Cortex of kidney (tissue), 1 donor: ENCODE measurements at places on chromosomes 11 and 22.

- DNase-seq = no peak
Measured at GRCh38 chr22:29269230-29269604, 1.1 kb downstream of the EWSR1 start.

DNA sequence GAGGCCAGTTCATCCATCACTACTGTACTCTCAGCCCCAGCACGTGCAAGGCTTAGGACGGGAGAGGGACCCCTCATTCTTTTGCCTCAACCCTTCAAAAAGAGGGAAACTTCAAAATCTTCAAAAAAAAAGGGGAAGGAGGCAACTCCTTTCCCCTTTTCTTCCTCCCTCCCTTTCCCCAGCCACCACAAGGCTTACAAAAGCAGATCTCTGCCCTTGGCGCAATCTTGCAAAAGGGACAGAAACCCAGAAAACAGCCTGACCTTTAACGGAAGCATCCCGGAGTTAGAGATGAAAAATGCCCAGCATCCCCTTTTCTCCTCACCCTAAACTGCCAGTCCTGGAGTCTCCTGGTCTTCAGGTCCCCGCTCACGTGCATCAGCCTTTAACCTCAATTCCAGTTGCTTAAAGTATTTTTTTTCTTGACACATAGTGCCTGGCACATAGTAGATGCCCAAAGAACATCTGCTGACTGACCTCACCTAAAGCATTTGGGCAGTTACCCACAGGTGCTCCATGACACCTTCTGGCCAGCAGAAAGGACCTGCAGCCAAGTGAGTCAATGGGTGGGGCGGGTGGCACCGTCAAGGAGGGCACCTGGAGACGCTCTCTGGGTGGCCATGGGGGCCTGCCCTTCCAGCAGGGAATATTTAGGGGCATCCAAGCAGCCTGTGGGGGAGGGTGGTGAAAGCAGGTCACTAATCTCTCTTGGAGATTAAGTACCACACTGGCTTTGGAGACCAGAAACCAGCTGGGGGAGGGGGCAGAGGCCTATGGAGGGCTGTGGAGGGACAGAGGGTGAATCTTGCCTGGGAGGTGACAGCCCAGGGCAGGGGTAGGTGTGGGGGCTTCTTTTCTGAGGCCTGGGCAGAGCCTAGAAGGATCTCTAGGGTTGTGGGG is 16.3 kb downstream of the NECTIN1 start:
- no peak for DNase-seq

DNA sequence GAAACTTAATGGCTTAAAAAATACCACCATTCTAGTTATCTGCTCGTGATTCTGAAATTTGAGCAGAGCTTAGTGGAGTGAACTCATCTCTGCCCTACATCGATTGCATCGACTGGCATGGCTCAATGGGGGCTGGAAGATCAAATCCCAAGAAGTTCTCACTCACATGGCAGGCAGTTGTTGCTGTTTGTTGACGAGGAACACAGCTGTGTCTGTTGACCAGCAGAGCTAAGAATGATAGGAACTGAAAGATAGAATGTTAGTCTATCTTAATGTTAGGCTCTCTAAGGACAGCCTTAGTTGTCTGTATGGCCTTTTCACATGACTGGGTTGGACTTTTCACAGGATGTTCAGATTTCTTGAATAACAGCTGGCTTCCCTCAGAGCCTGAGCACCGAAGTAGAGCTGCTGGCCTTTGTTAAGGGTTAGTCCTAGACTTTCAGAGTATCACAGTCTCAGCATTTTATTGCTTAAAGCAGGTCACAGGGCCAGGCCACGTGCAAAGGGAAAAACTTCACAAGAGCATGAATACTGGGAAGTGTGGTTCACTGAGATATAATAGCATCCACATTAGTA is 31.6 kb upstream of the IZUMO1R start:
- DNase-seq = no peak

DNA sequence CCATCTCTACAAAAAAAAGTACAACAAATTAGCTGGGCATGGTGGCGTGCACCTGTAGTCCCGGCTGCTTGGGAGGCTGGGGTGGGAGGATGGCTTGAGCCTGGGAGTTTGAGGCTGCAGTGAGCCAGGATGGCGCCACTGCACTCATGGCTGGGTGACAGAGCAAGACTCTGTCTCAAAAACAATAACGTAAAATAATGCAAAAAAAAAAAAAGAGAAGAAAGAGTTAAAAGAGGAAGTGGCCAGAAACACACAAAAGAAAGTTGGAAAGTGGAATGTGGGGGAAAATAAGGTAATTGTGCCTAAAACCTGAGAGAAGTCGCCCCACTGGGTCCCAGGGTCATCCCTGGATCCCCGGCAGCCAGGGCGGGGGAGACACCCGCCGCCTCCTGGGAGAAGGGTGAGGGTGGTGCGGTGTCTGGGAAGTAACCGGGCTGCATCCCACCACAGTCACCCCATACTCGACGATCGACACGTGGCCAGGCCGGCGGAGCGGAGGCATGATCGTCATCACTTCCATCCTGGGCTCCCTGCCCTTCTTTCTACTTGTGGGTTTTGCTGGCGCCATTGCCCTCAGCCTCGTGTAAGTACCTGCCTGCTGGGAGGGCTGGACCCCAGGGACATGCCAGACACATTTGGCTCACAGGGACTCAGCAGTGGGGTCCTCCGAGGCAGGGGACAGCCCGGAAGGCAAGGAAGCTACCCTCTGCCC is 8.1 kb downstream of the UPK3A start:
- DNase-seq = no peak

DNA sequence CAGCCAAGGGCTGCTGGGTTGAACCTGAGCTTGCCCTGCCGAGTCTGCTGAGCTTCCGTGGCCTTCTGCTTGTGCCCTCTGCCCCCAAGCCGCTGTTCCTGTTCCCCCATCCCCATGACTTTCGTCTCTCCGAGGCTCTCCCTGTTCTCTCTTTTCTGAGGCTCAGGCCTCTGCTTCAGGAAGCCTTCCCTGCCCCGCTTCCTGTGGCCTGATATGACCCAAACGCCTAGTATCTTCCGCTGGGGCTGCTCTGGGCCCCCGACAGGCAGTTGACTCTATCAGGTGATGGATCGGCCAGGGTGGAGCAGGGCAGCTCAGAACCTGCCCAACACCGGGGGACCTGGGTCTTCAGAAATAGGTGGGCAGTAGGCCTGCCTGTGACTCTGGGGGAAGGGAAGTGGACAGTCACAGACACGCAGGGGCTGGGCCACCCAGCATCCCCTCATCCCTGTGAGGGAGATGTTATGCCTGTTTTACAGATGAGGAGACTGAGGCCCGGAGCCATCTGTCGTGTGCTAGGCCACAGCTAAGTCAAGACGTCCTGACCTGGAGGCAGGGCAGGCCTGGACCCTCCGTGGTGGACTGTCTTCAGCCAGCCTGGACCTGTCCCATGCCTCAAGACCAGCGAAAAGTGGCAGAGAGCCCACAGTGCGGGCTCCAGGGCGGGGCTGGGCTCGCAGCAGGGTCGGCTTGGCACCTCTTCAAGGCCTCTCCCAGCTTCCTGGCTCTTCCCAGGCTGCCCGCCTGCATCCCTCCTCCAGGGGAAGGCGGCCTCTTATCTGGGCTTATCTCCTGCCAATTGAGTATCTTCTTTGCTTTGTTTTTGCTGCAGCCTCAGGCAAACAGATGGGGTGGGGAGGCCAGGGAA is 16.2 kb downstream of the BAD start:
- DNase-seq = no peak

- DNase-seq = no peak
Measured at GRCh38 chr22:37742376-37743171, 45.7 kb downstream of the TRIOBP start.

DNA sequence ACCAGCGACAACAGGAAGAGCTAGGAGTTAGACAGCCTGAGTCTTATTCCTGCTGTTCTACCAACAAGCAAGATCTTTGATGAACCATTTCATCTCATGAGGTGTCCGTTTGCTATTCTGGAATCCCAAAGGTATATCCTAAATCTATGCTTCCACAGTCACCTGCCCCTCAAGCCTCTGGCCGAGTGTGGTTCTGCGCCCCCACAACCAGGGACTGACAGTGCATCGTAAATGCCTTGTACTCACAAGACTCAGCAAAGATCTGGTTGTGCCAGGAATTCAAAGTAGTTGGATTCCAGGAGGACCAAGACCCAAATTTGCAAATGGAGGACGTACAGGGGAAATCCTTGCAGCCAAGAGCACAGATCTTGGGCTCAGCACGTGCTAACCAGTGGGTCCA is 47.5 kb upstream of the JAM3 start:
- DNase-seq = no peak

- no peak for DNase-seq
Measured at GRCh38 chr11:33443684-33444083, 186.5 kb downstream of the HIPK3 start.

GRCh38 chr11:78341841-78342240 is 75.8 kb downstream of the GAB2 start:
- DNase-seq = no peak

- no peak for DNase-seq
Measured at GRCh38 chr22:26453812-26454500, 24.9 kb downstream of the ASPHD2 start.

- DNase-seq = no peak
Measured at GRCh38 chr11:78338702-78339101, 78.9 kb downstream of the GAB2 start.

GRCh38 chr11:100484948-100485347 is 202.1 kb upstream of the ARHGAP42 start:
- no peak for DNase-seq

DNA sequence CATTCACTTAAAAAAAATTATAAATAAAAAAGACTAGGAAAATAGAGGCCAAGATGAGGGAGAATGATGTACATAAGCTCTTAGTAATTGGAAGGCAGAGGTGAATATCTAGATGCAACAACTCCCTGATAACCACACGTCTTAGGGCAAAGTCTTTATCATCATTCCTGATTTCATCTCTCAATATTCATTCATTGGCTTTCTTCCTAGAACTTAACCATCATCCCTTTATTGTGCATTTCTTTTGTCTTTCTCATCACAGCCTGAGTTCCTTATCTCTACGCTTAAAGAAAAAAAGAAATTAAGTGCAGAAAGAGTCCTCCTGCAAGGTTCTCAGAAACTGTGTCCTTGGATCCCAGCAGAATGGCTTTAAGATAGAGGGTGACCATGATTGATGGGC is 23.2 kb upstream of the FLI1 start:
- DNase-seq = no peak

- DNase-seq = no peak
Measured at GRCh38 chr11:104036588-104036987, at the start of gene DDI1. DDI1 (plus strand) TSS chr11:104036640; CDS start chr11:104036823, 183 bp downstream.

- no peak for DNase-seq
Measured at GRCh38 chr11:67631411-67631810, 1.7 kb upstream of the NUDT8 start.

DNA sequence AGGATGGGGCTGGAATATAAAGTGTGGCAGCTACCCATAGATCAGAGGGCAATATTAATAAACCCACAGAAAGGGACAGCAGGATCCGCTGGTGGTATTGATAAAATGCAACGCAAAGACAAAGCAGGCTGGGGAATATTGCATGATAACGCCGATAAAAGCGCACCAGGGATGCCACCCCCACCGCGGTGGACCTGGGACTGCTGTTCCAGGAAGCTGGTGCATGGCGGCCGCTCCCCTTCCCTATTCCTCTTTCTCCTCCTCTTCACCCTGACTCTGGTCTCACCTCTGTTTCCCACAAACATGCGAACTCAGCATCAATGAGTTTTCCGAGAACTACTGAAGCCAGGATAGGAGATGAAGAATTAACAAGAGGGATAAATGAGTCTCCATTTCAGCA is 20.2 kb downstream of the SPATA19 start:
- no peak for DNase-seq

GRCh38 chr11:45658292-45658991 is 7.0 kb downstream of the CHST1 start:
- no peak for DNase-seq

- no peak for DNase-seq
Measured at GRCh38 chr11:78132475-78132874, 7.0 kb downstream of the ALG8 start.

DNA sequence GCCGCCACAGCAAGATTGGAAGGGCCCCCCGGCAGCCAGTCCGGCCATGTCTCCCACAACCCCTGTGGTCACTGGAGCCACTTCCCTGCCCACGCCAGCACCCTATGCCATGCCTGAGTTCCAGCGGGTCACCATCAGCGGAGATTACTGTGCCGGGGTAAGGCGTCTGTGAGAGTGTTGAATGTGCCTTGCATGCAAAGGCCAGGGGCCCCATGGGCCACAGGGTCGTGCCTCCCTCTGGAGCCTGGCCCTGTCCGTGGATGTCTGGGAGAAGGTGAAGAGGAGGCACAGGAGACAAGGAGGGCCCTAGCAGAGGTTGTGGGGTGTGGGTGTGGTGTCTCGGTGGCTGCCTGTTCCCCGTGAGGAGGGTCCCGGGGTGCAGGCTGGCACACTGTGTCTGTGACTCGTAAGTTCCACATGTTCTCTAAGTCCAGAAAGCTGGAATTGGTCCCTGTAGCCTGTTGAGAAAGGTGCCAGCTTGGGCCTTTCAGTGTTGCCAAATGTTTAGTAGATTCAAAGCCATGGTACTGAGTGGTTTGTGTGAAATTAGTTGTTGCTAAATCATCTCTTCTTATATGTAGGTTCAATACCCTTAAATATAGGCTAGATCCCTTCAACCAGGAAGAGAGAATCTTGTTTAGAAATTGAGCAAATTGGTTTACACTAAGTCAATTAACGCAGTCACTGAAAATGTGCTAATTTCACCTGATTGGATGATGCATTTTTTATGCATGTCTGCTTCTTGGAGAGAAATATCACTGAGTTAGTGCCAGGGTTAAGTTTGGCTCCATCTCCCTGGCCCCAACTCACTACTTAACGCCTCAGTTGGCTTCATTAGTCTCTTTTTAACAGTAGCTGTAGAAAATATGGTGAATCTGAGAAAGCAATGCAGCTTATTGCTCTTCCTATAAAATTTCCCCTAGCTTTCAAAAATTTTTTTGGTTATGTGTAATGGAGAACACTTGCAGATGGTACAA is 23.8 kb downstream of the AMPD3 start:
- no peak for DNase-seq

DNA sequence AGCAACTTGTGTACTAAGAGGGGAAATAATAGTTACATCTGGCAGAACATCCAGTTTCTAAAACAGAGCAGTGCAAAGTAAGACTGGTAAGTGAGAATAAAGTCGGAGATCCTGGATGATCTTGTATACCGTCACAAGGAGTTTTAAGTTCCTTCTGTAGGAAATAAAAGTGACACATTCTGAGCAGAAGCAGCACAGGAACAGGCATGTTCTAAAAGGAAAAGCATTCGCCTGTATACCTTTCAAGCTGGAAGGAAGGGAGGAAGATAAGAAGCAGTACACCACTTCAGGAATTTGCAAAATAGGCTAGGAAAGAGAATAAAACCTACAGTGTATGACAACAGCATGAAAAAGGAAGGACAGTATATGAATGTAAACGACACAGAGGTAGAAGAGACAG is 106.2 kb upstream of the TP53AIP1 start:
- no peak for DNase-seq

GRCh38 chr22:35900483-35901168 is 128.0 kb downstream of the RBFOX2 start:
- no peak for DNase-seq

- no peak for DNase-seq
Measured at GRCh38 chr22:19765477-19766239, 5.1 kb downstream of the TBX1 start.
